ENCODE measurements at places on chromosomes 4 and X.

DNA sequence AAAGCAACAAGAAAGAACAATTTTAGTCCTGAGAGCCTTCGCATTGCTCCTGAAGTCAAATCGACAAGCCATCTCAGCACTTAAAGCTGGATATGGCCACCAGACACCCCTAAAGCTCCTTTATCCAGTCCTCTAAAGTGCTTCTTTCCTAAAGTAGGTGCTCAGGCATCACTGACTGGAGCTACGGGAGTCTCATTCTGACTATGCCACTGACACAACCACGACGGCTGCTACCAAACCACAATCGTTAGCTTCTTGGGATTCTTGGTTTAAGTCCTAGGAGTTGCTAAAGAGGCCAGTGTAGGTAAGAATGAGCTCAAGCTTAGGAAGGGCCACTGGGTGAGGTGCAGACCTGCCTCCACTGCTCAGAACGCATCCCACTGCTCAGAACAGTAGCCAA, 1.0 kb downstream of the SLC10A6 start:
- no peak for DNase-seq

DNA sequence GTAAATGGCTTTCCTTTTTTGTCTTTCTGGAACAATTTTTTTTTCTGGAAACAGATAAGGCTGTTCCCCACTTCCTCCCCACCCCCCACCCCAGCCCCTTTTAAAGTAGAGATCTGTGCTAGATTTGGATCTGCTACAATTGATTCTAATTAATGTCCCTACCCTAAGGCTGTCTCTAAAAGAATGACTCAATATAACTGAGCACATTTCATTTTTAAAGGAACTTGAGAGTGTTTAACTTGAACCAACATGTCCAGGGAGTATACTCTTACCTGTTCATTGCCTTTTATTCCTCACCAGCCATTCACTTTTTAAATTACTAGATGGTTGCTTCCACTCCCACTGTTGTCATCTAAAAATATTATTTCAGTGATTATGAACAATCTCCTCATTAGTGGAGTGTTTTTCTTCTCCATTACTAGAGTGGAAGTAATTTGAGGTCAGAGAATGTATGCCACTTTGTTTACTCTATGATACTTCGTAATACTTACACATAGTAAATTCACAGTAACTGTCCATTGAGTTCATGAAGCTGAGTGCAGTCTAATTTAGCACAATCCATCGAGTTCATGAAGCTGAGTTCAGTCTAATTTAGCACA, 14.1 kb upstream of the CNOT6L start:
- DNase-seq: no peak

DNA sequence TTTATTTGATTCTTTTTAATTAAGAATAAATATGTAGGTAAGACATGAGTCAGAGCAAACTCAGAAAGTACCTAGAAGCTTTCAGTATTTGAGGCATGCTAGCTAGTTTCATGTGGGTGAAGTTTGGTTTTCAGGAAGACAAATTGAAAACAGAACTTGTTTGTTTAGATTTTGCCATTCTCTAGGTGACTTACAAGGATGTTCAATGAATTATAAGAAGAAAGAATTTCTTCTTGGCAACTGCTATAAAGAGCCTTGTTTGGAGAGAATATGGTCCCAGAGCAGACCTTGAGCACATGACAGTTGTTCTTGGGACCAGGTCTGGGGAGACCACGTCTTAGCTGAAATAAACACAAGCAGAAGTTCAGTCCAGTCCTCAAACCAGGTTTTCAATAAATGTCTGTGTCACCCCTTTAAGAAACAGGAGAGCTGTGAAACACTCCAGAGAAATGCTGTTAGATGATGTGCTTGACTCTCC, 38.0 kb upstream of the IL21 start:
- DNase-seq: no peak

GRCh38 chr4:48031802-48032525, 15.4 kb downstream of the NIPAL1 start:
- no peak for DNase-seq

DNA sequence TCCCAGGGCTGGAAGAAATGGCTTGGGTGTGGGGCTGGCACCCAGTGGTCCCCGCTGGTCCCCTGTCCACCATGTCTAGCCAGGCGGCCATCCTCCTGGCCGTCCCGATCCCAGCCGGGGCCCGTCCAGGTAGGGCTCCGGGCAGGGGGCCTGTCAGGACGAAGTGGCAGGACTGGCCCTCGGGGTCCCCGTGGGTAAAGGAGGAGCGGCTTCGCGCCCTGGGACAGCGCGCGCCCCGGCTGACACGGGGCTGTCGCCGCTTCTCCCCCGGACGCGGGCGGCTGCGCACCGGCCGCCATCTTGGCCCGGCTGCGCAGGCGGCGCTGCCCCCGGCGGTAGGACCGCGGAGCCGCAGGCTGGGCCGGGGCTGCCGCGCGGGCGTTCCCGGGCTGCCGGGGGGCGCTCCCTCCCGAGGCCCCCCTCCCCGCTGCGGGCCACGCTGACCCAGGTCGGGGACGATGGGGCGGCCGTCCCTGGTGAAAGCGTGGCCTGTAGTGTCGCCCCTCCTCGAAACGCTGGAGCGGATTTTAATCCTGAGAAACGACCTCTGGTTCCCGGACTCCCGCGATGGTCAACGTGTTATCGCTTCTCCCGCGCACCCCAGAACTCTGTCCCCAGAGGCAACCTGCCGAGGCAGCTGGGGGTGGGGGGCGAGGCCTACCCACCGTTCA, 60.4 kb upstream of the BCOR start:
- DNase-seq: no peak

DNA sequence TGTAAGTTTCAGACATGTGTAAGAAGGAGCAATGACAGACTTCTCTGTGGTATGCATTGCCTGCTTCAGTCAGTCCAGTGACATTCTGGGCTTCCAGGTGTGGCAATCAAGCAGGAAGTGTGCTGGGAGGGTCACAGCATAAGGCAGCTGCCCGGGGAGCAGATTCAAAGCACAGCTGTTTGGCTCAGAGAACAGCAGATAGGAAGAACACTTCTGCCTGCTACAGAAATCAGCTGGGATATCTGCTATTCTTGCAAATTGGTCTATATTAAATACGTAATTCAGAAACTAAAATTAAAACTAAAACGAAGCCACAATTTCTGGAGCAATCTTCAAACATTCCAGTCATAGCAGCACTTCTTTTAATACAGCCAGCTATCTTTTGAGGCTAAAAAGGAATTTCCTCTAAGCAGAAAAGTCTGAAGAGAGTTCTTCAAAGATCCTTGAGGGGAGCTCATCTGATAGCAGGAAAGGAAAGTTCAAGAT, 47.5 kb upstream of the GALNT7 start:
- no peak for DNase-seq

DNA sequence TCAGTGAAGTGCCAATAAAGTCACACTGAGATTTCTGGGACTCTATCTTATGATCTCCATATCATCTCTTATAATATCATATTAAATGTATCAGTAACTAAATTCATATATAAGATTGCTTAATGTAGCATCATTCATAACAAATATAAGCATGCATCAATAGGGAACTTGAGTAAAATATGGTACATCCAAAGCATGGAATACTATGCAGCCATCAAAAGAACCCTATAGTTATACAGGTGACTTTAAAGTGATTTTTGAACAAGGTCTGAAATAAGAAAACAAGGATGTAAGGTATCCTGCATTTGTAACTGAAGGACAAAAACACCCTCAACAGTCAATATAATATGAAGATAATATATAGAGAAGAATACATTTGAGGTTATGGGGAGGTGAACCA, 47.3 kb downstream of the HUWE1 start:
- no peak for DNase-seq

DNA sequence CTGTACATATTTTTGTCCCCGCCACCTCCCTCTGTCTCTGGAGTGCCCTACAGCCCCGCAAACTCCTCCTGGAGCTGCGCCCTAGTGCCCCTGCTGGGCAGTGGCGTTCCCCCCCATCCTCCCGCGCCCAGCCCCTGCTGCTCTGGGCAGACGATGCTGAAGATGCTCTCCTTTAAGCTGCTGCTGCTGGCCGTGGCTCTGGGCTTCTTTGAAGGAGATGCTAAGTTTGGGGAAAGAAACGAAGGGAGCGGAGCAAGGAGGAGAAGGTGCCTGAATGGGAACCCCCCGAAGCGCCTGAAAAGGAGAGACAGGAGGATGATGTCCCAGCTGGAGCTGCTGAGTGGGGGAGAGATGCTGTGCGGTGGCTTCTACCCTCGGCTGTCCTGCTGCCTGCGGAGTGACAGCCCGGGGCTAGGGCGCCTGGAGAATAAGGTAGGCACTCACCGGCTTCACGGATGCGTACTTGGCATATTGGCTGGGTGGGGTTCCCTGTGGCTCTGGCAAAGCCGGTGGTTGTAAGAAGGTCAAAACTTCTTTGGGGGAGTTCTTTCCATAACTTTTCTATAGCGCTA, 653 bp downstream of the HHIP start:
- DNase-seq: no peak

Measured in stromal cell of bone marrow (primary cell).